Stimulated activated CD8-positive, alpha-beta memory T cell treated with anti-CD3 and anti-CD28 coated beads, Interleukin-7, amount 100 ng/mL, for 24 hours (primary cell): ENCODE measurements at places on chromosomes 3 and 15.

DNA sequence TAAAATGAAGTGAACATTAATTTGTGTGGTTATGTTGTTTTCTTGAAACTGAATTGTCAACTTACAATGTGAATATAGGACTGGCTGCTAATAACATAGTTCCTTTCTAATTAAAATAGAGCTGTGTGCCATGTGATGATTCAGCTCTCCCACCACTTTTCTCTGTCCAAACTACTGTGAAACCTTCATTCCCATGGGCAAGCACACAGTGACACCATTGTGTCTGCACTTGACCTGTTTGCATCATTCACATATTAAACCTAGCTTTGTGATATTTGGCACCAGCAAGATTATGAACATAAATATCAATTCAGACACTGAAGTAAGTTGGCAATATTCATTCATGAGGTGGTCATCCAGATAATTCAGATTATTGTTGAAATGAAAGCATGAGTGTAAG is 78.8 kb upstream of the TCF12 start:
- DNase-seq = no peak

GRCh38 chr3:58285334-58285733 is 20.7 kb upstream of the RPP14 start:
- DNase-seq = no peak

DNA sequence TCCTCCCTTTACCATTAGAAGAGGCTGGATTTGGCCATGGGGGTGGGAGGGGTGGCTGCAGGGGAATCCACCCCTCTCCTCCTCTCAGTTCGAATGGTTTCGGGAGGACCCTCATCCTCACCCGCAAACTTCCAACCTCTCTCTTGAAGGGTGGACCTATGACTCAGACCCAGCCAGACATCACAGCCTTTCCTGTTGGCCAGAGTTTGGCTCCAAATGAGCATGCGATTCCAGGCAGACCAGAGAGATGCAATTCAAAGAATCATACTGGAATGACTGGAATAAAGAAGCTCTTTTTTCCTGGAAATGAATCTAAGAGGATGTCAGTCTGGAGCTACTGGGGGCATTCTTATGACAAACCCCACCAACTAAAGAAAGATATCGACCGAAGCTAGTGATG is 516.7 kb upstream of the MDFIC2 start:
- no peak for DNase-seq

- no peak for DNase-seq
Measured at GRCh38 chr3:138928727-138929372, 18.1 kb downstream of the FOXL2 start.

DNA sequence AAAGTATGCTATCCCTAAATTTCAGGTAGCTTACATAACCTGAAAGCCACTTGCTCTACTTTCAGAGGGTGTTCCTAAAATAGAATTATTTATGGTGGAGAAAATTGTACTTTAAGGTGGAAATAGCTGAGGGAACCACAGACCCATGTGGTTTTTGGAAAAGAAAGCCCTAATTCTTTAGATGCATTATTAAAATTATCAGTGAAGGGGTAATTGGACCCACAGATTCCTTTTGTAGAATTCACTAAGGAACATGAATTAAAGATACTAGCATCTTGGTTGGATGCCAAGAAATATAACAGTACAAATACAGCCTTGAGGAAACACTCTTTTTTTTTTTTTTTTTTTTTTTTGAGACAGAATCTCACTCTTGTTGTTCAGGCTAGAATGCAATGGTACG is 37.8 kb downstream of the DPPA2 start:
- no peak for DNase-seq

DNA sequence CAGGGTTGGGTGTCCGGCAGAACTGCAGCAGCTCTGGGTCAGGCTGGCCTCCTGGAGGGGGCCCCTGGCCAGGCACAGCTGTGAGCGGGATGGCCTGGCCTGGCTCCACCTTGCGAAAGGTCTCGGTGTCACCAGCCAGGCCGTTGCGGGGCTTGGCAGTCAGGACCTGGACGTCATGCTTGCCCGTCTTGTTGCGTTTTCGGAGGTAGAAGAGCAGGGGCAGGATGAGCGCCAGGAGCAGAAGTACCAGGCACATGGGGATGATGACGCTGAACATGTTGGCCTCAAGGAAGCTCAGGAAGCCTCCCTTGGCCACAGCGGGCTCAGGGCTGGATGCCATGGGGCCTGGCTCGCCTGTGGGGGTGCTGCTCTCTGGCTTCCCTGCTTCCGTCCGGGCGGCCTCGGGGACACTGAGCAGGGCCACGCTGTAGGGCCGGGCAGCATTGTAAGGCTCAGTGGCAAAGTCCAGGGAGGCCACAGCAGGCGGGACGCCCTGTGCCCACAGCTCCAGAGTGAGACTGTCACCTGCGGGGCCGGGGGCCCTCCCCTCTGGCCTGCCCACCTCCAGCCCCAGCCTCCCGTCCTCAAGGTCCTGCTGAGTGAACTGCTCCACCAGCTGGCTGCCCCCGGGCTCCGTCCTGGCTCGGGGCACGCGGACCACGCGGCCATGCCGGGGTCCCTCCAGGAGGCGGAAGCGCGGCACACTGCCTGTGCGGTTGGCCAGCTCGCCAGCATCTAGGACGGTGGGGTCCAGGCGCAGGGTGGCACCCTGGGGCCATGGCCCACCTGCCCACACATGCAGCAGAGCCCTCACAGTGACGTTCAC is 28.1 kb downstream of the SNX33 start:
- DNase-seq = no peak
